ENCODE measurements at places on chromosomes 7 and 10. TPM values are rescaled to one million over a fixed set of nuclear protein-coding genes. Genes with fewer than 3 reads are reported as not detected.
A peak's percentile ranks its signal among the peaks of the same experiment; 100 is the strongest.

GAD2 gene
- not detected for total RNA-seq

PALD1 gene
- total RNA-seq: 0.13 TPM

AKR1C8 gene
- 0.46 TPM for total RNA-seq

ATAD1 gene
- total RNA-seq: 35.2 TPM

PPP1R3A gene
- not detected for total RNA-seq

SPDYE2B gene
- total RNA-seq: not detected

PTN gene
- not detected for total RNA-seq

- DNase-seq: no peak
- H3K4me3 ChIP-seq: no peak overlapping the region
- no peaks in the 10 kb centered on the region for H3K36me3 ChIP-seq
- no peak overlapping the region for H3K27ac ChIP-seq
- H3K4me1 ChIP-seq: no peaks in the 10 kb centered on the region
Measured at GRCh38 chr10:93813507-93814465, 56.0 kb downstream of the LGI1 start.

DNA sequence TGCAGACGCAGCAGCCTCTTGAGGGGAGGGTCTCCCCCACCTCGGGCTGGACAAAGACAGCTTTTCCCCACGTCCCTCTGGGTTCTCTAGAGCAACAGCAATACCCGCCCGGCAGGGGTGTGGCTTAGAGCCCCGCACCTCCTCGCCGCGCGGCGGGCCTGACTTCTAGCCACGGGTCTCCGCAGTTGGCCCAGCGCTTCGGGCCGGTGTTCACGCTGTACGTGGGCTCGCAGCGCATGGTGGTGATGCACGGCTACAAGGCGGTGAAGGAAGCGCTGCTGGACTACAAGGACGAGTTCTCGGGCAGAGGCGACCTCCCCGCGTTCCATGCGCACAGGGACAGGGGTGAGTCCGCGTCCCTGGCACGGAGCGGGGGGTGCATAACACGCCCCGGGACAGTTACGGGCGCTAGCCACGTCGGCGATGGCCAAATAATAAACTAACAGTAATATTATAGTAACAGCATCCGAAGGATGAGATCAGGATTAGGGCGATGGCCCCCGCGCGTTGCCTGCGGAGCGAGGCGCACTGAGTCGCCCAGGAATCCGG is 1.2 kb downstream of the CYP2E1 start:
- H3K4me1 ChIP-seq: peaks cover 31% of the 10 kb centered on the region
- no peak for DNase-seq
- H3K4me3 ChIP-seq: peak overlapping the region; percentile 40
- no peak overlapping the region for H3K27ac ChIP-seq
- peaks cover 4% of the 10 kb centered on the region for H3K27me3 ChIP-seq

GRCh38 chr7:98974205-98974604 is 95.9 kb downstream of the TRRAP start:
- no peak for DNase-seq
- no peak overlapping the region for H3K4me3 ChIP-seq
- H3K27me3 ChIP-seq: no peaks in the 10 kb centered on the region

GRCh38 chr7:30464231-30464671 is 14.3 kb downstream of the NOD1 start:
- no peaks in the 10 kb centered on the region for H3K27me3 ChIP-seq
- no peak for DNase-seq

- H3K27ac ChIP-seq: no peak overlapping the region
- no peaks in the 10 kb centered on the region for H3K36me3 ChIP-seq
- H3K27me3 ChIP-seq: no peaks in the 10 kb centered on the region
- DNase-seq: no peak
- H3K4me3 ChIP-seq: no peak overlapping the region
Measured at GRCh38 chr10:110022716-110023504, 15.1 kb downstream of the ADD3 start.

GRCh38 chr7:151008511-151009323 is 15.6 kb downstream of the ATG9B start:
- peak overlapping the region; percentile 55 for H3K4me3 ChIP-seq
- peaks cover 39% of the 10 kb centered on the region for H3K4me1 ChIP-seq
- no peaks in the 10 kb centered on the region for H3K36me3 ChIP-seq

DNA sequence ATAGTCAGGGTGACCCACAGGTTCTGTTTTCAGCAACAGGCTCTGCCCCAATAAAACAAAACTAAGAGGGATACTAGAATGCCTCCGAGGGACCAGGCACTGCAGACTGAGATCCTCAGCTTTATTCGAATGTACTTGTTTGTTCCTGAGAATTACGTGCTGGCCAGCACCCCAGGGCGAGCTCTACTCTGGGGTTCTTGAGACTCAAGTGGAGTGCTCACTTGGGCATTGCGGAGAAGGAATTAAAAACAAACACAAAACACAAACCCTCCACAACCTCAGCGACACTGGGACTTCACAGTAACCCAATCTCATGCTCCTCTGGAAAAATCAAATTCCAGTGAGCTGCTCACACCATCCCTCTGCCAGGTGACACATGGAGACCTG is 250.7 kb downstream of the TNS3 start:
- H3K27me3 ChIP-seq: peaks cover 4% of the 10 kb centered on the region
- no peak for DNase-seq
- H3K4me1 ChIP-seq: no peaks in the 10 kb centered on the region
- H3K4me3 ChIP-seq: no peak overlapping the region

- peaks cover 13% of the 10 kb centered on the region for H3K36me3 ChIP-seq
- DNase-seq: no peak
- no peaks in the 10 kb centered on the region for H3K27me3 ChIP-seq
Measured at GRCh38 chr7:152312316-152312715, 123.5 kb downstream of the KMT2C start.

- no peak overlapping the region for H3K4me3 ChIP-seq
- no peak for DNase-seq
- no peaks in the 10 kb centered on the region for H3K4me1 ChIP-seq
- H3K36me3 ChIP-seq: peaks cover 23% of the 10 kb centered on the region
Measured at GRCh38 chr10:84510121-84510520, 181.7 kb downstream of the CCSER2 start.

- H3K27ac ChIP-seq: no peak overlapping the region
- DNase-seq: no peak
- no peaks in the 10 kb centered on the region for H3K4me1 ChIP-seq
Measured at GRCh38 chr7:140200061-140200989, 23.5 kb upstream of the KDM7A start.

- H3K27me3 ChIP-seq: no peaks in the 10 kb centered on the region
- DNase-seq: no peak
Measured at GRCh38 chr10:106935978-106936451, 228.5 kb downstream of the SORCS1 start.

DNA sequence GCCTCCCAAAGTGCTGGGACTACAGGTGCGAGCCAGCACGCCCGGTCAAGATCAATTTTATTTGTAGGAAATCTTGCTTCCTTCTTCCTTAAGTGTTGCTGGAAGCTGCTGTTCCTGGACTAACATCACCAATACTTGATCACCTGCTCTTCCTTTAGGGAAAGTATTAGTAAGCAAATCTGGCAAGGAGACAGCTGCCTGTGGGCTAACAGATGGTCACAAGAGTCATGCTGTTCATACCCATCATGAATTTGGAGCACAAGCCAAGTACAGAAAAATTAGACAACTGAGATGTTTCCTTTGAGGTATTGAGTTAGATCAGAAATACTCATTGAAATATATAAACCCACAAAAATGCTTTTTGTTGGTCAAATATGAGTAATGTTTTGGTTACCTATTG is 27.9 kb downstream of the BAIAP2L1 start:
- no peaks in the 10 kb centered on the region for H3K36me3 ChIP-seq
- H3K27ac ChIP-seq: no peak overlapping the region
- no peaks in the 10 kb centered on the region for H3K27me3 ChIP-seq
- H3K4me3 ChIP-seq: no peak overlapping the region
- H3K4me1 ChIP-seq: no peaks in the 10 kb centered on the region
- DNase-seq: no peak

DNA sequence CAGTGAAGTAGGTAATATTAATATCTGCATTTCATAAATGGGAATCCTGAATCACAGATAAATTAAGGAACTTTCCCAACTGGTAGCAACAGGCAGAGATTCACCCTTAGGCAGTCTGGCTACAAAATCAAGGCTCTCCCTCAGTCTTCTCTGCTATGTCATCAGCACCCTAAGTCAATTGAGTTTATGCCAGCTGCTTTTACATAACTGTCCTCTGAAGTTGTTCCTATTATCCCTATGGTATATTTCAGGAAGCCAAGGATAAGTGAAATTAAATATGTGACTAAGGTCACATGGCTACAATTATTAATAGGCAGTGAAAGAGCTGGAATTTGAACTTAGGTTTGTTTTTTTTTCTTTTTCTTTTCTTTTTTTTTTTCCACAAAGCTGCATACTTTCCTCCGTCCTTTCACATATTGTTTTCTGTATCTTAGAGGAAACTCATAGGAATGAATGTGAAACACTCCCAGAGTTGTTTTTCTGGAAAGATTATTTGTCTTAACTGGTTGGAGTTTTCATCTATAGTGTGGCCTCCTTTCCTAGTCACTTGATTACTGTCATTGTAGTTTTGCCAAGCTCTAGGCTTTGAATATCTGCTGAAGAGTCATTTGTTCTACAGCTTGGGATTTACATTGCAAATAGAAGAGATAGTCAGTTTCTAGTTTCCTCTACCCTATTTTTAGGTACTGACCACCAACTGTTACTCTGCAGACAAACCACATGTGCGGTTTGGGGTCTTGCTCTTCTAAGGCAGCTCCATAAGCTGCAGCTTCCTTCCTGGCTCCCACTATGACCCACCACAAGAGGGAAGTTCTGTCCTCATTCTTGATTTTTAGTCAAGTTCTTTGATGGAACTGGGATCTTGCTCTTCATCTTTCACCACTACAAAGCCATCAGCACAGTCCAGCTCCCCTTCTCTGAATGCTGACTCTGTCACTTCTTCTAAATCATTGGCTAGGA is 338.0 kb upstream of the KIAA1217 start:
- H3K4me1 ChIP-seq: no peaks in the 10 kb centered on the region
- no peak for DNase-seq
- no peaks in the 10 kb centered on the region for H3K27me3 ChIP-seq
- no peaks in the 10 kb centered on the region for H3K36me3 ChIP-seq
- no peak overlapping the region for H3K27ac ChIP-seq

DNA sequence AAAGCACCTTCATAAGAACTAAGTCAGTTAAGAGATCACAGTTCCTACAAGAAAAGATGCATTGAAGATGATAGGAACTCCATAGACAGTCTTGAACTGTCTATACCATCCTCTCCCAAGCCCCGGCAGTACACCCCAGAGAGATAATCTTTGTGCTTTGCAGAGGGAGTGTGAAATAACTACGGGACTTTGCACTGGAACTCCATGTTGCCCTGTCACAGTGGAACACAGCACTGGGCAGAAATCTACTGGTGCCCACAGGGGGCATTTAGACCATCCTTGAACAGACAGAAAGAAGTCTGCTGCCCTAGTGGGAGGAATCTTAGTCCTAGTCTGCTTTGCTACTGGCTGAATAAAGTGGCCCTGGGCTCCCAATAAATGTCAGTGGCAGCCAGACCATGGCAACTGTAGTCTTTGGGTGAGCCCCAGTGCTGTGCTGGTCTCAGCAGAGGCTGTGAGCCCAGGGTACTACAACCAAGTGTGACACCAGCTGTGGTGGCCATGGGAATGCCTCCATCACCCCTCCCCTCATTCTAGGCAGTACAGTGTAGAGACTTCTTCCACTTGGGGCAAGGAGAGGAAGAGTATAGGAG is 107.7 kb upstream of the TMEM168 start:
- no peaks in the 10 kb centered on the region for H3K27me3 ChIP-seq
- H3K4me3 ChIP-seq: no peak overlapping the region
- H3K36me3 ChIP-seq: peaks cover 2% of the 10 kb centered on the region

DNA sequence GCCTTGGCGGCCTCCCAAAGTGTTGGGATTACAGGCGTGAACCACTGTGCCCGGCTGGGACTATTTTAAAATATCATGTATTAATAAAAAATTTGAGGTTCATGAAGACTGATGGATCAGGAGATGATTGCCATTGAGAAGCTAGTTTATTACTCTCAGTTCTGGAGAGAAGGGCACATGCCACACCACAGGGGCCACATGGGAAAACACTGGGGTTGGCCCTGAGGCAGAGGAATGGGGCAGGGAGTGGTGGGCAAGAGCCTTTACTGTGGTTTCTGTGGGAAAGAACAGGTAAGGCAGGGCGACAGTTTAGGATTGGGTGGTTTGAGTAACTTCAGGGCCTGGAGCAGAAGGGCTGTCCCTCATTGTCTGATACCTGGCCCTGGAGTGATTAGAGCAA is 6.8 kb upstream of the TBRG4 start:
- no peaks in the 10 kb centered on the region for H3K27me3 ChIP-seq
- no peak overlapping the region for H3K27ac ChIP-seq
- H3K4me1 ChIP-seq: peaks cover 20% of the 10 kb centered on the region
- no peak for DNase-seq
- H3K36me3 ChIP-seq: no peaks in the 10 kb centered on the region

GRCh38 chr7:116377721-116378120 is 121.8 kb upstream of the CAV2 start:
- H3K36me3 ChIP-seq: no peaks in the 10 kb centered on the region
- no peak overlapping the region for H3K27ac ChIP-seq
- H3K27me3 ChIP-seq: no peaks in the 10 kb centered on the region
- no peaks in the 10 kb centered on the region for H3K4me1 ChIP-seq
- DNase-seq: no peak

DNA sequence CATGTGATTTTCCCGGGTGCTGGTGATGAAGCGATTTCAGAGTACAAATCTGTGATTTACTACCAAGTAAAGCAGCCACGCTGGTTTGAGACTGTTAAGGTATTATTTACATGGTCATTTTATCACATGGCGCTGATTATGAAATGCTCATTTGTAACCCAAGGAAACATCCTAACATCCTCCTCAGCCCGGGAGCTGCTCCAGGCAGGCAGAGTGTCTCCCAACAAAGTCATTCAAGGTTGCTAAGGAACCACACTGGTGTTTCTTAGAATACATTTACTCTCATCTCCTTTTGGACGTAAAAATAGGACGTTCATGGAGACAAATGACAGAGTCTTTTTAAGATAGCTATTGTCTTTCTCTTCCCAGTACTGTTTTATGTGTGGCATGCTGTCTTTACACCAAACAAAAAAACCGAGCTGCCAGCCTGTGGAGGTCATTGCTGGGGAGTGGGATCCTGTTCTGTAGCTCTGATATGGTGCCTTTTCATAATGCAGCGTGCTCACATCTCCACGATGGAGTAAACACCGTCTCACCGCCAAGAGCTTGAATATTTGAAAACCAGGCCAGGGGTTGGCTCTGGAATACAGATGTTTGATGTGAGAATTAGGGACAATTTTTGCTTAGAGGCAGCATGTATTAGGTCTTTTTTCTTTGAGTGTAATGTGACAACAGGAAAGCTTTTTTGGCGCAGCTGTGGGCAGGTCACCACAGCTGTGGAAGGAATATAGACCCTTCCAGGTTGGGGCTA is 119.6 kb downstream of the DOCK1 start:
- H3K36me3 ChIP-seq: no peaks in the 10 kb centered on the region
- H3K27me3 ChIP-seq: no peaks in the 10 kb centered on the region
- no peaks in the 10 kb centered on the region for H3K4me1 ChIP-seq
- no peak for DNase-seq
- no peak overlapping the region for H3K4me3 ChIP-seq

- H3K27ac ChIP-seq: no peak overlapping the region
- no peaks in the 10 kb centered on the region for H3K4me1 ChIP-seq
- H3K36me3 ChIP-seq: no peaks in the 10 kb centered on the region
- no peak overlapping the region for H3K4me3 ChIP-seq
Measured at GRCh38 chr7:18499407-18500177, 4.0 kb downstream of the HDAC9 start.

- no peaks in the 10 kb centered on the region for H3K36me3 ChIP-seq
- H3K27me3 ChIP-seq: no peaks in the 10 kb centered on the region
- H3K4me3 ChIP-seq: no peak overlapping the region
- DNase-seq: no peak
- no peaks in the 10 kb centered on the region for H3K4me1 ChIP-seq
Measured at GRCh38 chr10:24201503-24202180, 7.3 kb upstream of the KIAA1217 start.

- no peak for DNase-seq
- H3K36me3 ChIP-seq: no peaks in the 10 kb centered on the region
- no peaks in the 10 kb centered on the region for H3K4me1 ChIP-seq
- H3K27me3 ChIP-seq: no peaks in the 10 kb centered on the region
Measured at GRCh38 chr10:17476073-17476472, 21.7 kb upstream of the ST8SIA6 start.
